ENCODE measurements at places on chromosomes 2 and 18. TPM values are rescaled to one million over a fixed set of nuclear protein-coding genes. Genes with fewer than 3 reads are reported as not detected.

Gene OSR1
- 5.3 TPM for total RNA-seq

Gene RSAD2
- under 0.01 TPM for total RNA-seq

Gene FOXI3
- total RNA-seq, result not detected

Gene ALPP
- 0.52 TPM for total RNA-seq

Gene PDCD1
- 1.3 TPM for total RNA-seq

Gene CHRND
- total RNA-seq, result not detected

Gene SDC1
- total RNA-seq, result 53.2 TPM

Gene STPG4
- not detected for total RNA-seq

Gene L3MBTL4
- total RNA-seq, result 10.9 TPM

Gene DLGAP1
- 7.9 TPM for total RNA-seq

Gene GALR1
- total RNA-seq, result under 0.01 TPM

Gene QPCT
- 1.3 TPM for total RNA-seq

Gene TEX44
- not detected for total RNA-seq

Gene FSIP2
- 1.3 TPM for total RNA-seq

Gene SF3B6
- 21.4 TPM for total RNA-seq

Gene MC2R
- not detected for total RNA-seq

DNA sequence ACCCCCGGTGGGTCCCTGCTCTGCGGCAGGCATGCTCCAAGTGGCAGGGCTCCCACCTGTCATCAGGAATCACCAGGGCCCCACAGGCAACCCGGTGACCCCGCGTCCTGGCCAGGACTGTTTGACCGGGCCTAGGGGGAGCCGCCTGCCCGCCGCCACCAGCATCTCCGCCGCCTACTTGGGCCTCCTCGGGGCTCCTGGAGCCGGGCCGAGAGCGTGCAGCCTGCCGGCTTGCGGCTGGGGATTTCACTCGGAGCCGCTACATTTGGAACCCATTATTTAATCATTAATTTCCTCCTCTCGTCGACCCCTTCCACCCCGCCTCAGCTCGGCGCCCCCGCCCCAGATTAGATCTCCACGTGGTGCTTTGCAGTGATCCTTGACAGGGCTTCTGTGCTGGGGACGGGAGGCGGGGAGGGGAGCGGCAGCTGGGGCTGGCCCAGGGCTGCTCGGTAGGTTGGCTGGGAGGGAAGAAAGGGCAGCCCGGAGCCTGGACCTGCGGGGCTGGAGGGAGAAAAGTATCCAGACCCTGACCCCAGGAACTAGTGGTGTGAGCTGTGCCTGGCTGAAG is 295.4 kb downstream of the CYP26B1 start:
- DNase-seq, result no peak

- DNase-seq, result no peak
These were observed 39.5 kb downstream of the INPP4A start for GRCh38 chr2:98484121-98484557.

- DNase-seq, result peak; percentile 30
These were observed 14.7 kb upstream of the ITGB6 start for GRCh38 chr2:160214461-160215445.

DNA sequence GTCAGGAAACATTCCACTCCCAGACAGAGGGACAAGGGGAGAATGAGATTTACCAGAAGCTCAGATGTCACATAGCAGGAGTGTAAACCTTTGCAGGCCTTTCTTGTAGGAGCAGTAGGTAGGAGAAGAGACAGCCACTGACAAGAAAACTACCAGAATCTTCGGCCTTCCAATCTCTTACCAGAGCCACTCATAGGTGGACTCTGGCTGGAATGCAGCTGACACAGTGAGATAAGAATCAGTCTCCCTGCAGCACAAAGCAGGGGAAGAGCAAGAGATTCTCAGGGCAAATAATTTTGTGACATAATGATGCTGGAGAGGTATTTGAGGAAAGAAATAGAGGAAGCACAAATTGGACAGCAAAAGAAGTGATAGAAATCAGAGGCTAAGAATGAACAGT is 1534.5 kb downstream of the DPP10 start:
- no peak for DNase-seq

- DNase-seq, result no peak
These were observed 128.7 kb downstream of the OSBPL1A start for GRCh38 chr18:24268784-24269550.

- no peak for DNase-seq
These were observed 887.5 kb upstream of the NRXN1 start for GRCh38 chr2:51919395-51919794.

GRCh38 chr2:173898996-173899395 is 66.2 kb downstream of the SP3 start:
- DNase-seq, result no peak

- DNase-seq, result peak; percentile 35
These were observed 378.5 kb upstream of the ID2 start for GRCh38 chr2:8303322-8303832.

- no peak for DNase-seq
These were observed 46.3 kb upstream of the LPIN2 start for GRCh38 chr18:3059272-3059671.

DNA sequence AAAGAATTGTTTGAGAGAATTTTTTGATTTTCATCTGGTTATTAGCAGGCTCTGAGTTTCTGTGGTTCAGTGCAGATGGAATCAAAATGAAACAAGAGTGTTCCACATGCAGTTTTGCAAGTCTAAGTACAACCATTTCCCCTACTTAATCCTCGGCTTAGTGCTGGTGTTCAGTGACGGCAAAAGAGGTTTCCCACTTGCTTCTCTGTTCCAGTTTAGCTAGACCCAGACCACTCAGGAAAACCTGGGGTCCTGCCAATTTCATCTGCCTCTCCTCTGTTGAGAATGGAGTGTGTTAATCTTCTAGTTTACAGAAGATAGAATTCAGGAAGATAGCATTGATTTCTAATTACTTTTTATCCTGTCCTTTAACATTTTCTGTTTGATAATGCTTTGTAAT is 996.2 kb upstream of the FANCL start:
- no peak for DNase-seq

- DNase-seq, result no peak
These were observed 76.6 kb downstream of the BMPR2 start for GRCh38 chr2:202452744-202453143.

DNA sequence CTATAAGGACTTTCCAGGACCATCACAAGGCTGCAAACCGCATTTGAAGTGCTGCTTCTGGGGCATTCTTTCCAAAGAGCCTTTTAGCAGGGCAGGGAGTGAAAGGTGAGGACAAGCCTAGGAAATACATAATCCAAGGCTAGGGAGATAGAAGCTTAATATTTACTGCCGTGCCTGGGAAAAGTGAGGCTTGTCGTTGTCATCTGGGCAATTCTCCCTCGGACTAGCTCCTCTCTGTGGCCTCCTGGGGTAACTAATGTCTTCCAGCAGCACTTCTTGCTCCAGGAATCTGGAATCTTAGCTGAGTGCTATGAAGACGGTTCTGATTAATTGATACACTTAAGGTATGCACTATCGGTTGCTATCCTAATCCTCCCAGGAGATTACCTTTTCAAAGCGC is 69.3 kb upstream of the ATL2 start:
- DNase-seq, result no peak

- DNase-seq, result no peak
These were observed 245.1 kb downstream of the KCNS3 start for GRCh38 chr2:18123577-18123976.

DNA sequence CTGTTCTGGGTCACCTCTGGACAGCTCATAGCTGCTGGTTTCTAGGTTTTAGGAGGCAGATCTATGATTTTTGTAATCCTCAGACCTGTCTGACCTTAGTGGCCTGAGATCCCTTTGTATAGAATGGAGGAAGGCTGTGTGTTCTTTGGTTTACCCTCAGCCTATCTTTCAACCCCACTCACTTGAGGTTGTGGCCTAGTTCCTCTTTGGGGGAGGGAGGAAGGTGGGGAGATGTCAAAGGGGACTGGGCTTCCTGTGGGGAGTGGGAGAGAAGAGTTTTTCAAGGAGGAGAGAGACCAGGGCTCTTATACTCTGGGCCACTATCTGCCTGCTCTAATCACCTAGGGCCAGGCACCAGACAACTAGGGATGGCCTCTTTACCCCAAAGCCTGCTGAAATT is 28.5 kb downstream of the SEMA4F start:
- DNase-seq, result no peak

GRCh38 chr2:160510617-160511016 is 17.0 kb upstream of the RBMS1 start:
- DNase-seq, result no peak

DNA sequence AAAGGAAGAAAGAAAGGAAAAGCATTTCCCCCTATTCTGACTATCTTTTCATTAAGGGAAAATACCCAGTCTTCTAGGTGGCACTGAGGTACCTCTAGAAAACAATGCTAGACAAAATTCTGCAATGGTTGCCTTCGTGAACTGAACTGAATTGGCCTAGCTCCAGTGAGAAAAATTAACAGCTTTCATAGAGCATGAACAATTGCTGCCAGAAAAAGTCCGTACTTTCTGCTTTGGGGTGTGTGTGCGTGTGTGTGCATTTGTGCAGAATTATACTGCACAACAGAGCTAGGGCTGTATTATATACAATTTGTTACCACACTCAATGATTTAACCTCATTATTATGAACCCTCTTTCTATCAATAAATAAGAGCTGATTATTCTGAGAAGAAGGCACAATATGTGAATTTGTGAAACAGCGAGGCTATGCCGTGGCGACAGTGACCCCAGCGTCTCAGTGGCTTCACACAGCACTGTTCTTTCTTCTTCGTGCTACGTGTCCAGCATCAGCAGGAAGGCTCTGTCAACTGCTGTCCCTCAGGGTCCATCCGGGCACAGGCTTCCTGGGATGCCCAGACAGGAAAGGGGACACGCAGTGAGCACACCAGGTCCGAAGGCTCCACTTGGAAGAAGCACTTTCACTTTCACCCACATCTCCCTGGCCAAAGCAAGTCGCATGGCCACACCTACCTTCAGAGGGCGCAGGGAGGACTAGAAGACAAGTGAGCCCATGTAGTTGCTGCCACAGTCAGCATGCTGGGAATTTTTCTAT is 47.5 kb downstream of the PTGR3 start:
- no peak for DNase-seq

DNA sequence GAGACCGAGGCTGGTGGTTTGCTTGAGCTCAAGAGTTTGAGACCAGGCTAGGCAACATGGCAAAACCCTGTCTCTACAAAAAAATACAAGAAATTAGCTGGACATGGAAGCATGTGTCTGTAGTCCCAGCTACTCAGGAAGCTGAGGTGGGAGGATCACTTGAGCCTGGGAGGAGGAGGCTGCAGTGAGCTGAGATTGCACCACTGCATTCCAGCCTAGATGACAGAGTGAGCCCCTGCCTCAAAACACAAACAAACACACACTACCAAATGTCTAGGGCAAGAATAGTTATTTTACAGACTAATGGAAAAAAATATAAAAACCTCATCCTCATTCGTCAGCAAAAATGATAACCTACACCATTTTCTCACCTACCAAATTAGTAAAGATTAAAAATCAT is 15.3 kb downstream of the BUB1 start:
- DNase-seq, result no peak

DNA sequence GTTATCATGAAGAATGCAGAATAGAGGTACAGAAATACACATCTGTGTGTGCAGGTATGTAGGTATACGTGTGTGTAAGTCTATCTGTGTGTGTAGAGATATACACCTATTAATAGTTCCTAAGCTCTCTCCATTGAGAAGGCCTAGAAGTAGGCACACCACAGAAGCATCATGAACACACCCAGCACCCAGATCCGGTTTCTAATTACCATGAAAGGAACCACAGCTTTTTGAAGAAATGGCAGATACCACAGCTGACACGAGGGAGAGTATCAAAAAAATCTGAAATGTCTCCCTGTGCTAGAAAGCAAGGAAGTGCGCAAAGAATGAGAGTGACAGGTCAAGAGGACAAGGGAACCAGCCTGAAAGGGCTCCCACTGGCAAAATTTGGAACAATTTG is 27.7 kb upstream of the AP1S3 start:
- no peak for DNase-seq

DNA sequence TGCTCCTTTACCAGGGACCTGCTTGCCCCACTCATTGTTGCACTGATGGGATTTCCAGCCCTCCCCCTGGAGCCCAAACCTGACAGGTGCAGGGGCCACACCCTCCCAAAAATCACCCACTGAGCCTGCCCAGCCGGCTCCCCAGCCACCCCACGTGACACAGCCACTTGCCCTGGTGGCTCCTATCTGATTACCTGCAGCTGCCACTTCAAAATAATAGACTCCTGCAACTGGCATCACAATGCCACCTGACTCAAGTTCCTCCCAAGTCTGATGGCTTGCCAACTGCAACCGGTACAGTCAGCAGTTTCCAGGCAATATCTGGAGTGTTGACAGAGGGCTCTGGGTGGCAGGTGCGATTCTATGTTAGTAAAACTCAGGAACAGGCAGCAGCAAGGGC is 66.2 kb downstream of the CRACDL start:
- DNase-seq, result peak; percentile 89

DNA sequence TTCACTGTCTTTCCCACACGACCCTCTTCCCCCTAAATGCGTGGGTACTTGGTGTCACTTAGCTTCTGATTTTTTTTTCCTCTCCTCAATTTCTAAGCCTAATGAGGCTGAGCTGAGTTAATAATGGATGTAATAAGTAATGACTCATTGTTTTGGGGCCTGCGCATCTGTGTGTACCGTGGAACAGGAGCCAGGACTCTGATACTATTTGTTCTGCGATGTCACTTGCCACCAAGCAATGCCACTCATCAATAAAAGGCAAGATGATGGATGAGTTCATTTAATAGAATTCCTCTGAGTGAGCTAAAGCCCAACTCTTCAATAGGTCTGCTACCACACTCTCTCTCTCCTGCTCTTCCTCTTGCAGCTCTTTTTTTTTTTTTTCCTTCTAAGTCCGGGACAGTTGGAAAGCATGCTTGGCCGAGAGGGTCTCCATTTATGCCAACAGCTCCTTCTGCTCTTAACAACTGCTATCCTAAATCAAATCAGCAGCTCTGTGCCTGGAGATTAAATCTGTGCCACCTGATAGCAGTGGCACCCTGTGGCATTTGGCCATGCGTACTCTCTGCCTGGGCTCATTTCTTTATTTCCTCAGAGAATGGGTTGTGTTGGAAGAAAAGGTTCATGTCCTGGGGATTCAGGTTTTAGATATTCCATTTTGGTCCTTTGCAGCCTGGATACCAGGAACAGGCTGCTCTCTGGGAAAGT is 1284.2 kb upstream of the PIK3C3 start:
- DNase-seq, result no peak

DNA sequence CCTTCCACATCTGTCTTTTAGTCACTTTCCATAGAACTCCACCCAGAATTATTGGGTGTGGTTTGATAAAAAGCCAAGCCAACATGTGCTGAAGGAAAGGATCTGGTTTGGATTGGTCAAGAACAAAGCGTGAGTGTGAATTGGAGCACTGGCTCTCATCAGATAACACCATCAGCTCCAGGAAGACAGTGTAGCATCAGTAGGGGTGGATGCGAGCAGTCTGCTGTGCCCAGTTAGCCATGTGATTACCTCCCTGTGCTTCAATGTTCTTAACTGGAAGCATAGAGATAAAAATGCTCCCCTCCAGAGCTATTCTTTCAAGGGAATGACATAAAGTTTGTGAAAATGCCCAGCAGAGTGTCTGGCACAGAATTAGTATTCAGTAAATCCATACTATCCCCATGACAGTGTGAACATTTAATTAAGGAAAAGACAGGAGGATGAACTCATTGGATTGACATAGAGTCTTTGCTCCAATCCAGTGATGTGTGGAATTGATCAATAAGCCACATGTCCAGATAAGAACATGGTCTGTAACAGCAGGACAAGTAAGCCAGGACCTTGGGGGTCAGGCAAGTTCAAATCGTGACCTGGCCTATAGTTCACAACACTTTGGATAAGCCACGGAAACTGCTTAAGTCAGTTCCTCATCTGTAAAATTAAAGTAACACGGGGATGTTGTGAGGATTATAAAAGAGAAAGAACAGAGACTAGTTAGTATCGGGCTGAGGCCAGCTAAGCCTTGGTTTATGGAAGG is 68.0 kb downstream of the FAM124B start:
- no peak for DNase-seq
